Fibroblast of mammary gland (primary cell): ENCODE measurements at places on chromosomes 12 and 14.

DNA sequence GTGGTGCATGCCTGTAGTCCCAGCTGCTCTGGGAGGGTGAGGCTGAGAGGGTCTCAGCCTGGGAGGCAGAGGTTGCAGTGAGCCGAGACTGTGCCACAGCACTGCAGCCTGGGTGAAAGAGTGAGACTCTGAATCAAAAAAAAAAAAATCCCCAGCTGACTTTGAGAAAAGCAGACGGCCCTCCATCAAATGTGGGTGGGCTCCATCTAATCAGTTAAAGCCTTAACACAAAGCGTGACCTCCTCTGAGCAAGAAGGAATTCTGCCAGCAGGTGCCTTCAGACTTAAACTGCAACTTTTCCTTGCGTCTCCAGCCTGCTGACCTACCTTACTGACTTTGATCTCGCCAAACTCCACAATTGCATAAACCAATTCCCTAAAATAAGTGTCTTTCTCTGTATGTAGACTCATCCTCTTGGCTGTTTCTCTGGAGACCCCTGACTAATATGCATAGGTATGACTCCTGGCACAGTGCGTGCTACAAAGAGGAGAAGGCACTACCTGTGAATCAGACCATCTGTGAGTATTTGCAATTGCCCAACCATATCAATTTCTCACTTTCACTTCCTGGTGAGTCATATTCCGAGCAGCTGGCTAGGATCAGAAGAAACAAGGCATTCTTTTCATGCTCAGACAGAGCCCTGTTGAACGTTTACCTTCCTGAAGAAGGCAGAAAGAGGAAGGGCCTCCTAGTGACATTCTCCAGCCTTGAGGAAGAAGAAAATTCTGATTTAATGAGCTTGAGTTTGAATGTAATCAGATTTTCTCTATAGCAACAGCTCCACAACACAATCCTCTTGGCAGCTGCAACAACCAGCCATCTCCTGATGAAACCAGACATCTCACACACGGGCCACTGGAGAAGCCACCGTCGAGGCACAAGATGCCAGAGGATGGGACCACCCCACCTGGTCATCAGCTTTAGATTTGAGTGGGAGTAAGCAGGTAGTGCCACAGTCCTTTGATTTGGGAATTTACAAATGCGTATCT lies 54.3 kb downstream of the CLMN start:
- peak; percentile 99 for DNase-seq

DNA sequence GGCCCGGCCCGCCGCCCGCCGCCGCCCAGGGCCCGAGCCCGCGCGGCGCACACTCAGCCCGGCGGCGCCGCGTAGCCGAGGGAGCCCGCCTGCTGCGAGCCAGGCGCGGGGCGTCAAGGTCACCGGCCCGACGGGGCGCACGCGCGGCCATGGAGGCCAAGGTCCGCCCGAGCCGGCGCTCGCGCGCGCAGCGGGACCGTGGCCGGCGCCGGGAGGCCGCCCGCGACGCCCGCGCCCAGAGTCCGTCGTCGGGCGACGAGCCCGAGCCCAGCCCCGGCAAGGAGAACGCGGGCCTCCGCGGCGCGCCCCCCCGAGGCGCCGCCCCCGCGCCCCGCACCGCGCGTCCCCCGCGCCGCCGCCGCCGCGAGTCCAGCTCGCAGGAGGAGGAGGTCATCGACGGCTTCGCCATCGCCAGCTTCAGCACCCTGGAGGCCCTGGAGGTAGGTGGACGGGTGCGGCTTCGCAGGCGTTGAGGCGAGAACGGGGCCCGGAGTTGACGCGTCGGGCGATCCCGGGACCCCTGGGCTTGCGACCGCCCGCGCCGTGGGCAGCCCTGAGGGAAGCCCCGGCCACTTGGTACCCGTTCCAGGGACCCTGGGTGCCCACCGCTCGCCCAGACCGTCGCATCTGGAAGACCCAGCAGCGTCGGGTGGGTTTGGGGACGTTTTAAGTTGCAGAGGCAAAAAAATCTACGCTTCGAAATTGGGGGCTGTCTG lies 629 bp downstream of the FBRSL1 start:
- peak; percentile 32 for DNase-seq

DNA sequence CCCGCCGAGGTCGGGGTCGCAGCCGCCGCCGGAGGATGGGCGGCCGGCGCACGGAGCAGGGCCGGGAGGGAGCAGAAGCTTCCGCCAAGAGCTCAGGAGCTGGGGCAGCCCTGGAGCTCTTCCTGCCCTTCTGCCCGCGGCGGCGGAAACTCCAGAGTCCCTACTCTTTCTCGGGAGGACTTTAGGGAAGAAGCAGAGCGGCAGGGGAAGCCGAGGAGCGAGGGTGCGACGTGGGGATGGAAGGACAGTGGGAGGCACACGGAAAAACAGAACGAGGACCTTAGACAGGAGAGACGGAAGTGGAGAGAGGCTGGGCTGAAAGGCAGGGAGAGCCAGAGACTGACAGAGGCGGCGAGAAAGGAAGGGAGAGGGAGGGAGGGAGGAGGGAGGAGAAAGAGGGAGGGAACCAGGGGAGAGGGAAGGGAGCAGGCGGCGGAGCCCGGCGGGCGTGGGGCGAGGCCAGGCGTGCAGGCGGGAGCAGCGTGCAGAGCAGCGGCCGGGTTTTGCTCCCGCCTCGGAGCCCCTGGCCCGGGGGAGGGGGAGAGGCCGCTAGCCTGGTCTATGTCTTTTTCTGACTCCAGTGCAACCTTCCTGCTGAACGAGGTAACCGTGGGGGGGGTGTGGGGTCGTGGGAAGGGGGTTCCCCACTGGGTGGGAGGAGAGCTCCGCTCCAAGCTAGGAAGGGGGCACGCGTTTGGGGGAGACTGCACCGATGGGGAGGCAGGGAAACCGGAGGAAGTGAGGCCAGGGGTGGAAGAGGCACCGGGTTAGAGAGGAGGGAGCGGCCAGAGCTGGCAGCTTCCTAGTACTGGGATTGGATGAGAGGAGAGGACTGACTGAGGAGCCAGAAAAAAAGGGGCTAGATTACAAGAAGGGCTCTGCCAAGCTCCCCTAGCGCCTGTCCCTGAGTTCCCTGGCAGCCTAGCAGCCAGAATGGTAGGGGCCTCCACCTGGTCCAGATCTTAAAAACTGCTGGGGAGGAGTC lies 2.9 kb upstream of the CACNB3 start:
- peak; percentile 78 for DNase-seq

DNA sequence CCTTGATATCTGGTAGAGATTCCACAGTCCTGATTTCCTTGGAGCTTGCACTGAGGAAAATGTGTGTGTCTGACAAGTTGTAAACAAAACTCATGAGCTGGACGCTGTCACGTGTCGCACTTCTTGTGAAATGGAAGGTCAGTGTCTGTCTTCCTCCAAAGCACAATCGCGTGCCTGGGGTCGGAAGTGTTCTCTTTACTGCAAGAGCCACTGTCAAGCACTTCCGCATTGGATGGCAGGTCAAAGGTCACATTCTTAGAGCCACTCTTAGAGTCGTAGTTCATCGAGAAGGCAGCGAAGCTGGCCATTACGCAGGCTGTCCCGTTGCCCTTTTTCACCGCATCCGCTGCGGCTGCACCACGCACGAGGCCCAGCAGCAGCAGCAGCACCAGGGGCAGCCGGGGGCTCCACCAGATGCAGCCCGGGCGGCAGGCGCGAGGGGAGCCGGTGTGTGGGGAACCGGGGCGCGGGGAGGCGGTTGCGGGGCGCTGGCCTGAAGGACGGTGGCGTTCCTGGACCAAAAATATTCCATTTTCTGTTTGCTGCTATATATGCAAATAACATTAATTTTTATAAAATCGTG lies 45.0 kb downstream of the LRTM2 start:
- no peak for DNase-seq

DNA sequence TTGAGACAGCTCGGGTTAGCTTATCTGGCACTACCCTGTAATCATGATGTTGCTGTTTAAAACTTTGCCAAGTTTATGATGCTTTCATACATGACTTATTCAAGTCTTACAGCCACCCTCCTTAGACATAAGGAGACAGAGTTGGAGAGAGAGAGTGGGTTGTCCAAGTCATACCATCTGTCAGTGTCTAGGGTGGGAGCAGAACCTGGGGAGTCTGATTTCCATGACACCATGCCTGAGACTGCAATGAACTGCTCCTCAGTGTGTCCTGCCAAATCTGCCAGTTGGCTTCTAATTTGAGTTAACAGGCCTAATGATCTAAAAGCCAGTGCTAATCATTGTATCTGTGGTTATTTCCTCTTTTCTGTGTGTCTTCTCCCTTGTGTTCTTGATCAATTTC lies 43.7 kb upstream of the PHC1 start:
- DNase-seq: no peak

DNA sequence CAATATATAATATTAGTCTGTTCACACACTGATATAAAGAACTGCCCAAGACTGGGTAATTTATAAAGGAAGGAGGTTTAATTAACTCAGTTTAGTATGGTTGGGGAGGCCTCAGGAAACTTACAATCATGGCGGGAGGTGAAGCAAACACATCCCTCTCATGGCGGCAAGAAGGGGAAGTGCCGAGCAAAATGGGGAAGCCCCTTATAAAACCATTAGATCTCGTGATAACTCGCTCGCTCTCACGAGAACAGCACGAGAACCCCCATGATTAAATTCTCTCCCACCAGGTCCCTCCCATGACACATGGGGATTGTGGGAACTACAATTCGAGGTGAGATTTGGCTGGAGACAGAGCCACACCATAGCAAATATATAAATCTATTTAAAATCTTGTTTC lies 269.8 kb downstream of the ATP23 start:
- no peak for DNase-seq
